HAP-1 (cell line): ENCODE measurements at places on chromosomes 3 and 15.

GRCh38 chr3:174755833-174756829 is 103.0 kb upstream of the NAALADL2 start:
- no peak for DNase-seq

DNA sequence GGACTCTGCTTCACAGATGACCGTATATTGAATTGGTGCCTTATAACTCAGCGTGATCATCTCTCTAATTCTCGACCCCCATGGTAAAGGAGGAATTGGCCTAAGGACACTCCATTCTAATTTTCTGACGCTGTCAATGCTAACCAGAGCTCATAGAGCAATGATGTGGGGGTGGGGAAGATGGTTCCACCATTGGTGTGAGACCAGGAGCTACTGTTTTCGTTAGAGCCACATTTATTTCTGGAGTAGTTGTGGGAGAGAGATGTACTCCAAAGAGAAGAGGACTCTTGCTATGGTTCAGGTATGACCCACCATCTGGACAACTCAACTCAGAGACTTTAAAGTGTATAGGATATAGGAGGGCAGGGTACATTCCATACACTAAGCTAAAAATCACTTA is 16.3 kb downstream of the ZBTB38 start:
- no peak for DNase-seq

GRCh38 chr3:31322460-31322859 is 210.3 kb upstream of the STT3B start:
- no peak for DNase-seq

GRCh38 chr3:160678292-160678842 is 1.4 kb downstream of the ARL14 start:
- no peak for DNase-seq

GRCh38 chr3:32432711-32433530 is 41.3 kb downstream of the CMTM7 start:
- no peak for DNase-seq

DNA sequence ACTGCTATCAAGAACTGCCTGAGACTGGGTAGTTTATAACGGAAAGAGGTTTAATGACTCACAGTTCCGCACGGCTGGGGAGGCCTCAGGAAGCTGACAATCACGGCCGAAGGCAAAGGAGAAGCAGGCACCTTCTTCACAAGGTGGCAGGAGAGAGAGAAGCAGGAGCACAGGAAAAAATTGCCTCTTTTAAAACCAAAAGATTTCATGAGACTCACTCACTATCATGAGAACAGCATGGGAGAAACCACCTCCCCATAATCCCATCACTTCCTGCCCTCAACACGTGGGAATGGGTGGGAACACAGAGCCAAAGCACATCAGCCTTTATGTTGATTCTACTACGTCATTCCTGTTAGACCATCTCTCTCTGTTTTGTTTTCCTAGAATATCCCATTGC is 650.9 kb upstream of the SEMA6D start:
- DNase-seq: no peak

- no peak for DNase-seq
These were observed 1.6 kb downstream of the GP9 start for GRCh38 chr3:129061888-129062834.

DNA sequence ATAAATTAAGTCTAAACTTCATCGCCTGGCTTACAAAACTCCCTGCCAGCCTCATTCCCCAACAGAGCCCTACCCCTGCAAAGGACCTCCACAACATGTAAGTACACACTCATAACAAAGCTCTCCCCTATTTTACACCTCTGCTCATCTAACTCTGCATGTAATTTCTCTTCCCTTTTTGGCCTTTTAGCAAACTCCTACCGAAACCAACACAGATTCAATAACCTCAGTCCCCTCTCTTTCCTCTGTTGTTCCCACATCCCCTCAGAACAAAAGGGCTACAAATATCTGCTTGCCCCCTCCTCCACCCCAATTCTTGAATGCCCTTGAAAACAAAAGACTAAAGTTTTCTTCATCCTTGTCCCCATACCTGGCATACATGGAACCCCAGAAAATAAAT is 662 bp downstream of the UBL7 start:
- no peak for DNase-seq

GRCh38 chr3:160018959-160019358 is 30.3 kb downstream of the IL12A start:
- no peak for DNase-seq

GRCh38 chr15:74511583-74511982 is 29.4 kb upstream of the ARID3B start:
- no peak for DNase-seq

DNA sequence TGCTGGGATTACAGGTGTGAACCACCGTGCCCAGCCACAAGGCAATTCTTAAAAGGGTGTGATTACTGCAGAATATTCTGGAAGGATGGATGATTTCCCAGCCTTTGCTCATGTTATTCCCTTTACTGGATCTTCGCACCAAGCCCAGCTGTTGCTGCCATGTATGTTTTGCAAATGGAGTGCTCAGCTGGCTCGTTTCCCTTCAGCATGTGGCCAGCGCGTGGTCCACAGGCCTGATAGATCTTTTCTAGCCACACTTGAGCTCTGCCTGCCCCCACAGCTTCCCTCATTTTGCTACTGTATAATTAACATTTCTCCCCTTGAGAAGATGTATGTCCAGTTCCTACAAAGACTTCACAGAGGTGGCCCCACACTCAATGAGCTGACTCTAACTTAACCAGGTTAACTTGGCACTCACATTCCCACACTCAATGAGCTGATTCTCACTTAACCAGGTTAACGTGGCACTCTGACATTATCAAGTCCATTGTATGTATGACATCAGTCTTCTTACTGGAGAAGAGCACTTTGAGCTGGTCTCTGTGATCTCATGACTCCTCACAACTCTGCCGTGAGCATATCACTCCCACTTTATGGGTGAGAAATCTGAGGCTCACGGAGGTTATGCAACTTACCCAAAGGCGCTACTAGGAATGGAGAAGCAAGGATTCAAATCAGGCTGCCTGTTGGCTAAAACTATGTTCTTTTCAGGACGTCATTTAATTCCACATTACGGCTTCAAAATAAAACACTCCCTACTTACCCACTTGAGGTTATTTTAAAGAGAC is 49.2 kb downstream of the TM4SF4 start:
- no peak for DNase-seq

- DNase-seq: no peak
These were observed 343.1 kb downstream of the LPP start for GRCh38 chr3:188497021-188497420.

DNA sequence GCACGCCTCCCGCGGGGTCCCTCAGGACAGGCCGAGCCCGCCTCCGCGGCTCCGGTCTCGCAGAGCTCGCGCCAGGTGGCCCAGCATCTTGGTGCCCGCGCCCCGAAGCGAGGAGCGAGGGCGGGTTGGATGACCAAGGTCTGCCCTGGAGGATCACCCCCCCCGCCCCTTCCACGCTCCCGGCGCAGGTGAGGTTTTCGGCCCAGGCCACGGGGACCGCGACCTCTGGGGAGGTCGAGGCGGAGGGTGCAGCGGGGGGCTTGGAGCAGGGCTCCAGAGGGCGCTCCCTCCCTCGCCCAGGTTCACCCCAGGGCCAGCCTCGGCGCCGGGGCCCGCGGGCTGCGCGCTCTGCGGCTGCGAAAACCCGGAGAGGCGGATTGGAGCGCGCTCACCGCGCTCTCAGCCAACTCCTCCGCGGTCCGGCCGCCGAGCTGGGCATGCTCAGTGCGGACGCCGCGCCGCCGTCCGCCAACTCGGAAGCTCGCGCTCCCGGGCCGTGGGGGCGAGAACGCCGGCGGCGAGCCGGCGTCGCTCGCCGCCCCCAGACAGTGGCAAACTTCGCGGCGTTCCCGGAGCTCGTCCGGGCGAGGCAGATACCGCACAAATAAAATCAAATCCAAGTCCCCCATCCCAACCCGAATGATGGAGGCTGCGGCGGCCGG is at the start of gene MED12L:
TSS of gene MED12L (plus strand) at position 438 of the 662 bp plus-strand sequence. CDS start 1,263 bp downstream, outside the sequence.
- DNase-seq: peak; percentile 84

DNA sequence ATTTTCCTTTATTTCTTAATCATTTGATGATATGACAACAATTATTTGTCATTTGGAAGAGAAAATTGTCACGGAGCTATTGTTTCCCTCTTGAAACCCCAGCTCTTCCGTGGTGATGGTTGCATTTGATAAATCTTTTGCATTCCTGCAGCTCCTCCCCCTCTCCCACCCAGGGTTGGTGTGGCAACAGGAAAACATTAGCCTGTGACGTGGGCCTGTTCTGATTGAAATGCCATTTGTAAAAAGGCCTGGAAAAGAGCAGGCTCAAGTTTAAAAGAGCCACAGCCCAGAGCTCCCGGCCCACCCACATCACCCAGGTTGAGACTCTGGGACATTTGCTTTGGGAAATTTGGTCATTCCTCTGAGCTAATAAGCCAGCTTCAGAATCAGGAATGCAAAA is 282.5 kb downstream of the RPLP1 start:
- peak; percentile 53 for DNase-seq

GRCh38 chr15:40911141-40911540 is 16.9 kb downstream of the VPS18 start:
- DNase-seq: no peak

- no peak for DNase-seq
These were observed 278.7 kb upstream of the MANF start for GRCh38 chr3:51106242-51106876.

- DNase-seq: no peak
These were observed 46.1 kb downstream of the BTD start for GRCh38 chr3:15647611-15648167.

GRCh38 chr3:20022954-20023622 is 11.0 kb upstream of the PP2D1 start:
- no peak for DNase-seq

- DNase-seq: no peak
These were observed 80.1 kb downstream of the SLC6A1 start for GRCh38 chr3:11072631-11073030.

- DNase-seq: peak; percentile 33
These were observed 26.4 kb upstream of the ATP8B4 start for GRCh38 chr15:50145451-50145872.

GRCh38 chr3:69339760-69340159 is 46.1 kb downstream of the FRMD4B start:
- DNase-seq: no peak

DNA sequence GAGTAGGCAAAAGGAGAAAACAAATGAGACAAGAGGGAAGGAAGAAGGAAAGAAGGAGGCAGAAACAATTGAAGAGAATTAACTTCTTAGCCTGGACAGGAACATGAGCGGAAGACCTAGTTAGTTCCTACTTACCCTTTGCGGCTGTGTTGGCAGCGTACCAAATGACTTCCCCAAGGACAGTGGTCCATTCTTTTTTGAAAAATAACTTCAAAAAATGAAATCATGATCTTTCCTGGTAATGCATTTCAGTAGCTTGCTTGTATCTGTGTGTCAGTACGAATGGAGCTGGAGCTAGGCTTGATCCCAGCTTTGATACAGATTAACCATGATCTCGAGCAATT is 41.5 kb upstream of the CFAP161 start:
- DNase-seq: no peak

DNA sequence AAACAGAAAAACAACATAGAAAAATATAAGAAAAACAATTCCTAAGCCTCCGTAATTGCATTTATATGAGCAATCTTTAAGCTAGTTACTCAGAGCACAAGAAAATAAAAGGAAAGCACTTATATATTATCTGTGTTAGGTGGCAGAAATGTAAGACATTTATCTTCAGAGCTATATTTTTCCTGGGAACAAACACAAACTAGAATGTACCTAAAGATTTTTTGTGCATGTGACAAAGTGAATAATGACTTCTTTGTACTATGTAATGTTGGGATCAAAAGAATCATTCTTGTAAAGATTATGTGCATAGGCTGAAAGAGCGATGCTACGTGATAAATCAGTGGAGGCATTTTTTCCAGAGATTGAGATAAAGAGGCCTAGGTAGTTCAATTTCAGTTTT is 111.3 kb upstream of the GMNC start:
- DNase-seq: no peak

DNA sequence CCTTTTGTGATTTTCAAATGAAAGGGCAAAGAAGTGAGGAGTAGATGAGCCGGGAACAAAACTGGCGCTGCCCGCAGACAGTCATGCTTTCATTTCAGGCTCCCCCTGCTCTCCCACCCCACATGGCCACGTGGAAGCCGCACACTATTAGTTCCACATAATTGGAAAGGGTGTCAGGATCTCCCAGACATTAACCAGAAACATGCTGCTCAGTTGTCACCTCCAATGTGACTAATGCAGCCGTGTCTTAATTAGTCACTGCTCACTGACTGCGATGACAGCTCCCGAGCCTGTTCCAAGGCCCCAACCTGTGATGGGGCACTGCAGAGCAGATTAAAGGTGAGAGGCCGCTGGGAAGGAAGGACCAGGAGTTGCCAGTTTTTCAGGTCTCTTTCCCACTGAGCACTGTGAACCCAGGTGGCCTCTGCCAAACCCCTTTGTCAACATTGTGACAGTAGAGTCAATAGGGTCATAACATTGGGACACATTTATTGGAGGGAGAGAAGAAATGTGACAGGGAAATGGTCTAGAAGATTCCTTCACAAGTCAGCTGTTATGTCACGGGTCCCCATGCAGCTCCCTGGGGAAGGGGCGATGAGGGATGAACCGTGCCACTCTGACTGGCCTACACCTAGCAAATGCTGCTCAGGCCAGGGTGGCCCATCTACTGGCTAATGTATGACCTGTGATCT is 38.6 kb upstream of the SFMBT1 start:
- DNase-seq: no peak

- DNase-seq: no peak
These were observed 186.7 kb upstream of the SLC2A2 start for GRCh38 chr3:171213178-171213577.

DNA sequence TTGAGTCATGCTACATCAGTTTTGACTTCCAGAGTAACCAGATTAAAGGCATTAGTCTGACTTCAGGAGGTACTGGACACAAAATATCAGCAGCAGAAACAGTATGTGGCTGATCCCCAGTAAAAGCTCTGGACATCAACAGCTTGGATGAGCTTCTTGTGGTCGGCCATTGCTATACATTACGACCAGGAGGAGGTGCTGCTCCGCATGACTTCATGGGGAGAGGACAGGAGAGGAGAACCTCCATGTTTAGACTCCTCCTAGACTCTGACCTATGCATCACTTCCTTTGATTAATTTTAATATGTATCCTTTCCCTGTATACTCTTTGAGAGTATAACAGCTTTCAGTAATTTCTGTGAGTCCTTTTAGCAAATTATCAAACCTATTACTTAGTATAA is 285.6 kb upstream of the ARHGEF26 start:
- no peak for DNase-seq

GRCh38 chr3:173932624-173933023 is 535.1 kb downstream of the NLGN1 start:
- DNase-seq: no peak

DNA sequence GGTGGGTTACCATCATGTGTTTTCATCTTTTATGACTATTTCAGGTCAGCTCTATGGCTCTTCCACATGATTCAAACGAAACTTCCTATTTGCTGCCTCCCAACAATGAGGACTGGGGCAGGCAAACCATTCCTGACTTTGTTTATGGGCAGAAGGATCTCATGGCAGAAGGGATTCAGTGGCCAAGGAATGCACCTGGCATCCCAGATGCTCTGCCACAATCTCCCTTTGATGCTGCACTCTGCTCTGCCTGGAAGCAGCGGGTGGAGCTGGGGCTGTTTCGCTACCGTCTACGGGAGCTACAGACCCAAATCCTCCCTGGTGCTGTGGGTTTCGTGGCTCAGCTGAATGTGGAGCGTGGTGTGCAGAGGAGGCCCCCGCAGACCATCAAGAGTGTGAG is 6.8 kb downstream of the GDPGP1 start:
- no peak for DNase-seq
